ENCODE measurements at places on chromosomes 2 and 18. TPM values are rescaled to one million over a fixed set of nuclear protein-coding genes. Genes with fewer than 3 reads are reported as not detected.

DNA sequence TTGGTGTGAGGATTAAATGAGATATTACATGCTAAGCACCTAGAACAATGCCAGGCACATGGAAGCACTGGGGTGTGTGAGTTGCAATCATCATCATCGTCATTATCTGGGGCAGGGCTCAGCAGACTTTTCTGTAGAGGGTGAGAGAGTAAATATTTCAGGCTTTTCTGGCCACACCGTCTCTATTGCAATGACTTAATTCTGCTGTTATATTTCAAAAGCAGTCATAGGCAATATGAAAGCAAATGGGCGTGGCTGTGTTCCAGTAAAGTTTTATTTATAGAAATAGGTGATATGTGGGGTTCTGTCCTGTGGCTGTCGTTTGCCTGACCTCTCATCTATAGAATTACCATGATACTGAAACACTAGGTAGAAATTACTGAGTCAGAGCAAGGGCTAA is 60.6 kb downstream of the IL1R2 start:
- DNase-seq: no peak

GRCh38 chr2:65354773-65355172 is 77.6 kb downstream of the SPRED2 start:
- DNase-seq: no peak

- no peak for DNase-seq
Observed at GRCh38 chr2:28779001-28779400, 27.4 kb downstream of the PPP1CB start.

Gene TNFRSF11A
- total RNA-seq: 9.5 TPM

Gene FAM98A
- total RNA-seq: 74.1 TPM

GRCh38 chr18:79532313-79533007 is 136.7 kb downstream of the NFATC1 start:
- DNase-seq: no peak

- no peak for DNase-seq
Observed at GRCh38 chr2:175161-175786, 88.6 kb downstream of the SH3YL1 start.

DNA sequence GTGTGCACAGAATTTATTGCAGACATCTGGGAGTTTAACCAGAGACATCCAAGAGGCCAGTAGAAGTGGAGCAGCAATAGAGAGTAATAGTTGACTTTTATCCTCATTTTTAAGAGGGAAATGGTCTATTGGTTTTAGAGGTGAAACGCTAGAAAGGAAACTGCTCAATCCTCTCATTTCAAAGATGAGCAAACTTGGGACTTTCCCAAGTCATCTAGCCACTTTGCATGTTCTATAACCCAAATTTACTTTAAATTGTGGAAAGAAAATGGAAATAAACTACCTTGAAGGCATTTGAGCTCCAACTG is 601.7 kb downstream of the ARHGAP15 start:
- DNase-seq: no peak

DNA sequence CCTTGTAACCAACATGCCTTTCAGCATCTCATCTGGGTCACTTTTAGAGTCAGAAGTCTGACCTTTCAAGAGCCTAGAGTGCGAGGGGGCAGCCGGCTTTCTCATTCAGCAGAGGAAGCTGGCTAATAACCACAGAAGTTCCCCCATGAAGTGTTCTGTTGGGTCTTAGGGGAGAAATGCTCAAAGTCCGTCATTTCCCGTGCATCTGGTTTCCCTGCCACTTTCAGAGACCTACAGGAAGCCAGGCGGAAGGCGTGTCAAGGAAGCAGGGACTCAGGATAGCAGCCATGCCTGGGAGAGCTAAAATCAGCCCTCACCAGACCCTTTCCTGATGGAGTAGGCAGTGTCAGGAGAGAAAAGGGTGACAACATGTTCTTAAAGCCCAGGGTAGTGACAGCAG is 301.8 kb upstream of the ID2 start:
- peak; percentile 41 for DNase-seq

DNA sequence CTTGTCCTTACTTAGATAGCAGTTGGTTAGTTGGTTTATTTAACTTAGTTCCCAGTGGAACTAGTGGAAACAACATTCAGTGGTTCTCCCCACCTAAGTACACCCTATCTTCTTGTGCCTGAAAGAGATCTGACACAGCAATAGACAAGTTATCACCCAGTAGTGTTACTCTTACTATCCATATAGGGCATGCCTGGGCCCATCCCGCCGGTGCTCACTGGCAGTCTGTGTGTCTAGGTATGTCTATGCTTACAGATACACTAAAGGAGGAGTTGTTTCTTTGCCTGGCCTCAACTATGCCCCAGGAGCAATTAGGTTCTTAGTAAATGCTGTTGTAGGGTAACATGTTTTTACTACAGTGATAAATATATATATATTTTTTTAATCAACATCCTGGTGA is 12.0 kb upstream of the NRP2 start:
- no peak for DNase-seq
